GM13976 (cell line): ENCODE measurements at places on chromosomes 2 and 18.

GRCh38 chr2:72139471-72139873 is 8.2 kb downstream of the CYP26B1 start:
- DNase-seq: no peak

- DNase-seq: no peak
Observed at GRCh38 chr18:27005589-27005988, 140.1 kb upstream of the AQP4 start.

- DNase-seq: no peak
Observed at GRCh38 chr2:97784953-97785352, 71.6 kb downstream of the ZAP70 start.

GRCh38 chr2:10045561-10046355 is 2.4 kb downstream of the KLF11 start:
- DNase-seq: no peak

DNA sequence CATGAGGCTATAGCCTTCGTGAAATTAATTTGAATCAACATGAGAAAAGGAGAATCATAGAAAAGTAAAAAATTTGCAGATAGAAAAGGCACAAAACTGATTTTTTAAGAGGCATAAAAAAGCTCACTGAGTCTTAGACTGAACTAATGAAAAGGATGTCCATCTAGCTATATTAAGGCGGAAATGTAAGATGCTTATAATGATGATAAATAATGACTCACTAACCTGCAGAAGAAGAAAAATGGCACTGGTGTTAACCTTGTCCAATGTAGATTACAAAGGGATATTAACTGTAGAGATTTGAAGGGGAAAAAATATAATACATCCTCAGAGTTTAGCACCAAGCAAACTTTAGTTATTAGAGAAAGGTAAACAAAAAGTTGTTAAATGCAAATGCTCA is 1098.0 kb upstream of the DDX18 start:
- no peak for DNase-seq

GRCh38 chr18:62556397-62556796 is 33.6 kb downstream of the ZCCHC2 start:
- no peak for DNase-seq

- no peak for DNase-seq
Observed at GRCh38 chr2:74740741-74741431, 86.8 kb downstream of the SEMA4F start.

DNA sequence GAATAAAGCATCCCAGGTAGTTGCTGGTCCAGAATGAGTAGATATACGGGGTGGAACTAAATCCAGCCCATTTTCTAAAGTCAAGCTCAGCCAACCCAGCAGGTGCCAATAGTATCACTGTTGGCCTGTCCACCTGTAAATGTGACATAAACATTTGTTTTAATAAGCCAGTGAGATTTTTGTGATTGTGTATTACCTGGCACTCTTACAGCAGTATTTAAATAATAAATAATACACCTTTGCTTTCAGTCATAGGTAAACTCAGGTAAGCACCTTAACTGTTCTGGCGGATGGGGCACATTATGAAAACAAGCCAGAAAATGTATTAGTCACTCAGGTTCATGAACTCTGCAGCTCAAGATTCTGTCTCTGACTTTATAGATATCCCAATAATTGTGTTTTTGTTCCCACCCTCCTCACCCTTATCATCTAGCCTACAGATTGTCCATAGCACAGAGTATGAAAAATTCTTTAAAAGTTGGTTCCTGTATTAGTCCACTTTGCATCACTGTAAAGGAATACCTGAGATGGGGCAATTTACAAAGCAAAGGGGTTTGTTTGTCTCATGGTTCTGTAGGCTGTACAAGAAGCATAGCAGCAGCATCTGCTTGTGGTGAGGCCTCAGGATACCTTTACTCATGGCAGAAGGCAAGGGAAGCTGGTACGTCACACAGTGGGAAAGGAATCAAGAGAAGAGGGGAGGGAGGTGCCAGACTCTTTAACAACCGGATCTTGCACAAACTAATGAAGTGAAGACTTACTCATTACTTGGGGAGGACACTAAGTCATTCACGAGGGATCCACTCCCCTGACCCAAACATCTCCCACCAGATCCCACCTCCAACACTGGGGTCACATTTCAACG is 73.0 kb upstream of the CYRIA start:
- no peak for DNase-seq

DNA sequence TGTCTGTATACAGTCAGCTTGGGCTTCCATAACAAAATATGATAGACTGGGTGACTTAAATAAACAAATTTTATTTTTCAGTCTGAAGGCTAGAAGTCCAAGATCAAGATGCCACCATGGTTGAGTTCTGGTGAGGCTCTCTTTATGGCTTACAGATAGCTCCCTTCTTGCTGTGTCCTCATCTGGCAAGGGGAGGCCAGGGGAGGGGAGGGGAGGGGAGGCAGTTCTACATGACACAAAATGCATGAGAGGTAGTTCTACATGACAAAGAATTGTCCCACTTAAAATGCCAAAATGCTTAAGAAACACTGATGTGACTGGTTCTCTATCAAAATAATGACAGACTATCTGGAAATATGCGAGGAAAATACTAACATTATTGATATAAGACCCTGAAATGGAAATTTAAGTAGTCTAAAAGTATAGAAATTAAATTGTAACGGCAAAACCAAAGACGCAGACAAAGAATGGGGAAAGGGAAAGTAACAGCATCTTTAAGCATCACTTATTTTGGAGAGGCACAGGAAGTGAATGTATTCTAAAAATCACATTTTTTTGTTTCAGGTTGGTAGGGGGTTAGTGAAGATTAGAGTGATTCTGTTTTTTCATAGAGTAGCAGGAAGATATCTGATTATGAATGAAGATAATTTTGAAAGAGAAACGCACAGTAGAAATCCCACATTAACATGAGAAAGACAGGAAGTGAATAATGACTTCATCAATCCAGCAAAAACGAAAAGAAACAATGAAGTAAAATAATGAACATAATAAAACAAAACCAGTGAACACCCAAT is 131.4 kb downstream of the STRN start:
- DNase-seq: no peak

- DNase-seq: no peak
Observed at GRCh38 chr2:191714925-191715324, 37.0 kb downstream of the NABP1 start.

GRCh38 chr2:232336241-232336736 is 42.3 kb upstream of the ALPP start:
- no peak for DNase-seq

- peak; percentile 67 for DNase-seq
Observed at GRCh38 chr2:25251071-25251421, 82.7 kb upstream of the POMC start.

- no peak for DNase-seq
Observed at GRCh38 chr2:39704540-39704939, 38.8 kb downstream of the TMEM178A start.

- peak; percentile 40 for DNase-seq
Observed at GRCh38 chr2:68295516-68295915, 24.2 kb downstream of the CNRIP1 start.

DNA sequence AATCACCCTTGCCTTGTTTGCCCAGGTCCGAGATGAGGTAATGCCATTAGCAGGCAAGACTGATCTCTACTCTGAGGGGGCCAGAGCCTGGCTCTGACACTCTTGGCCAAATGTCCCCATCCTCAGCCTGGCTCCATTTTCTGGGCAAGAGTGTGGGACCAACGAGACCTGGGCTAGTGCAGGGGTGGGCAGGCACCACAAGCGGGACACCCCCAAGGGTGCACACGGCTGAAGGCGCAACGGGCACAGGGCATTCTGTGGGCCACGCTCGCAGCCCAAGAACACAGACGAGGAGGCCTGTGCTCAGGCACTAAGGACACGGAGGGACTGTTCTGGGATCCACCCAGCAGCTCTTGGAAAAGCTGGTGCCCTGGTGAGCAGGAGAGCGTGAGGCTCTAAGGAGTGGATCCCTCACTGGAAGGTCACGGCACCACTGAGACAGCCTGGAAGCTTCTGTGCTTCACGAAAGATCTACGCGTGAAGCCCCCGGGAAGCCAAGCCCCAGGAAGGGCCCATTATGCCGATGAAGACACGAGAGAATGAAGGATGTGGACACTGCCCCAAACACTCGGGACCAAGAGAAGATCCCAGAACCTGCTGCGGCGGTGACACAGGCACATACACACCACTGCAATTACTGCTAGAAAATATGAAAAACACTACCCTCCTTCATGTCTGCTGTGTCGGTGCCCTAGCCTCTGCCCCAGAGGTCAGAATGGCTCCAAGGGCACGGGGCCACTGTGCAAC is 138.2 kb downstream of the HDAC4 start:
- DNase-seq: no peak

- no peak for DNase-seq
Observed at GRCh38 chr2:88067189-88067588, 436 bp upstream of the SMYD1 start.

- DNase-seq: no peak
Observed at GRCh38 chr2:113233593-113234550, 44.8 kb downstream of the PAX8 start.

DNA sequence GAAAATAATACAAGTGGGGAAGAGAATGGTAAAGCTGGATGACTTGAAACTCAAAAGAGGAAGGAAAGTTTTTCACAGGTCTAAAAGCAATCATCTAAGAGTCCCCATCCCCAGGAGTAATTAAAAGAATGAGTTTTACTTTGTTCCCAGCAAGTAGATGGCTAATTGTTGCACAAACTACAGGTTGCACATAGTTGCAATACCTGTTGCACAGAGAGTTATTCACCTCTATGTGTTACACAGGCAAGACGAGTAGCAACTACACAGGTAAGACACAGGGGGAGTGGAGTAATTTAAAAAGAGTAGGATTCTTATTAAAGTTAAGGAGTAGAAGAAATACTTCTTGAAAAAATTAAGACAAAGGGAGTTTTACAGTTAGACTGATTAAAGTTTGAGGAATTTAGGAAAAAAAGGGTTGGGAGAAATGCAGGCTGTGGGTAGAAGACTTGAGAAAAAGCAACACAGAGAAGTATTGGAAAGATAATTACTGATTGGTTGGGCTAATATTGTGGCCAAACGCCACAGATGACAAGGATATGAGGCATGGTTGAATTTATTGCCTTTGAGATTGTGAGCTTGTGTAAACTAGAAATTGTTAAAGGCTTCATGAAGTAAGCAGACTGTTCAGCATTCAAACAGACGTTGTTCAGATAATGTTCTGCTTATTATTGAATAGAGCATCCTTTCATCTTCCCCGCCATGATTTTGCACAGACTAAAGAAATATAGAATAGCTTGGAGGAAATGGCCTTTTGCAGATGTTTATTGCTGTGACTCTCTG is 699.3 kb downstream of the NR4A2 start:
- no peak for DNase-seq

DNA sequence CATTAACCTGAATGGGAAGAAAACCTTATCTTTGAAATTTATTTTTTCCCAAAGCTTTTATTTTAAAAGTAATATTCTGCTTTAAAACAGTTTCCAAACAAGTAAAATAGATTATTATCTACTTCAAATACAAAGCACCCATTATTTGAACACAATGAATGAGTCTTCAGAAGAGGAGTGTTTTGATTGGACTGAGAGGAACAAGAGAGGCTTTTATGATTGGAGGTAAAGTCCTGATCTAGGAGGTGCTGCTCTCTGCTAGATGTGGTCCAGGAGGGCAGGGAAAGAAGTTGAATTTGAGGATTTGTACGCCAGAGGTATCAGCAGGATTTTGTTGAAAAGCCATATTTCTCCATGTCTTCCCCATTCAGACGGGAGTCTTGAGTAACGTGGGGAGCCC is 900.7 kb downstream of the SOCS6 start:
- no peak for DNase-seq

- DNase-seq: no peak
Observed at GRCh38 chr2:239853706-239854327, 171.3 kb downstream of the NDUFA10 start.

GRCh38 chr2:73850009-73850408 is 21.2 kb downstream of the STAMBP start:
- DNase-seq: no peak

DNA sequence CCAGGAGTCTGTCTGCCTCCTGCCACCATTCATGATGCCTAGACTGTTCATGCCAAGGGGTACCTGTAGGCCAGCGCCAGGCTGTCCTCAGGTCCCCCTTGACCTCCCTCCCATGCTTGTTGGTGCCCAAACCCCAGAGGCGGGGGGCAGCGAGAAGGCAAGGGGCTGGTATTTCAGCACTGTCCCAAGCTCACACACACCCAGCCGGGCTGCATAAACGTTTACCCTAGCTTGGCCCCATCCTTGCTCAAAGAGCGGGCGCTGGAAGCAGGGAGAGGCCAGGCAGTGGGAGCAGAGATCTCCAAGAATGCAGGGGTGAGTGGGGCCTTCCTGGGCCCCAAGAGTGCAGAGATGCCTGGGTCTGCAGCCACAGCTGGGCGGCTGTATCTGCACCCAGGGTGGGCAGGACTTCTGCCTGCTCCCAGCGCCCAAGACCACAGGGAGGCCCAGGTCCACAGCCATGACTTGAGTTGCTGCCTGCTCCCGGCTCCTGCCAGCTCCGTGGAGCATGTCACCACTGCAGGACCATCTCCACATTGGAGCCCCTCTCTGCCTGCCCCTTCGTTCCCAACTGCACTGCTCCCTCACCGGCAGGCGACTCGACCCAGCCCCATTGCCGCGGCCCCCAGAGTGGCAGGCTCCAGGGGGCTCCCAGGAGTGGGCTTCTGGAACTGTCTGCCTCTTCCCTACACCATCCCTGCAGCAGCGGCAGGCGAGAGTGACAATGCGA is 616.6 kb downstream of the METTL4 start:
- no peak for DNase-seq

GRCh38 chr18:48002933-48003365 is 72.5 kb upstream of the SMAD2 start:
- no peak for DNase-seq

DNA sequence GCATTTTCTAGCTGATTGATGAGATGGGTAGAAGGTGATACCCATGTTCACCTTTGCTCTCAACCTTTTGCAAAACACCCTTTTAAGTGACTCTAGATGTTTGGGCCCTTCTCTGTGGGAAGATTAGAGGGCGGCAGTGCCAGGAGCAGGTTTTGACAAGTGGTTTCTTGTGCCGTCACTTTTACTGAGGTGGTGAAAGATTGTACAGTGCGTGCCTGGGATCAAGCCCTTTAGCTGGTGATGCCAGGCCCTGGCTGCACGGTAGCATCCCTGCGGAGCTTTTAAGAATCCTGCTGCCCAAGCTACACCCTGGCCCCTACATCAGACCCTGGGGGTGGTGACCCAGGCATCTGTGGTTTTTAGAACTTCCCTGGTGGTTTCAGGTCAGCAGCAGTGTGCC is 29.1 kb downstream of the MTCL1 start:
- DNase-seq: no peak
